ENCODE measurements at places on chromosomes 1 and 21. TPM values are rescaled to one million over a fixed set of nuclear protein-coding genes. Genes with fewer than 3 reads are reported as not detected.

FTCD gene
- total RNA-seq: not detected

RGS13 gene
- total RNA-seq: not detected

CYP4X1 gene
- total RNA-seq: 0.34 TPM

PSRC1 gene
- total RNA-seq: 5.5 TPM

WNT9A gene
- 10.1 TPM for total RNA-seq

NTNG1 gene
- total RNA-seq: 5.2 TPM

SPRR2B gene
- total RNA-seq: not detected

SLAMF6 gene
- total RNA-seq: not detected

RSPO1 gene
- 0.08 TPM for total RNA-seq

LCE1B gene
- not detected for total RNA-seq

SYT14 gene
- 32.6 TPM for total RNA-seq

GABRD gene
- total RNA-seq: not detected

FAAP20 gene
- total RNA-seq: 50.6 TPM

WNT4 gene
- 0.58 TPM for total RNA-seq

SPRR2A gene
- total RNA-seq: 1.0 TPM

NID1 gene
- 26.0 TPM for total RNA-seq

CD1B gene
- not detected for total RNA-seq

S100A14 gene
- total RNA-seq: 4.2 TPM

XCL2 gene
- not detected for total RNA-seq

EFNA4 gene
- 19.9 TPM for total RNA-seq

ITLN2 gene
- total RNA-seq: not detected

KRTAP13-2 gene
- not detected for total RNA-seq

AMPD1 gene
- 0.07 TPM for total RNA-seq

LRRC3 gene
- total RNA-seq: 3.4 TPM

CFAP107 gene
- total RNA-seq: not detected

IL22RA1 gene
- 0.21 TPM for total RNA-seq

HSD3B2 gene
- not detected for total RNA-seq

TMEM240 gene
- total RNA-seq: 2.8 TPM

HCRTR1 gene
- total RNA-seq: not detected

PLA2G2C gene
- total RNA-seq: not detected

SLFNL1 gene
- total RNA-seq: 0.41 TPM

NR5A2 gene
- not detected for total RNA-seq

STIL gene
- total RNA-seq: 4.9 TPM

PRDM16 gene
- 5.6 TPM for total RNA-seq

NPHS2 gene
- total RNA-seq: 2.5 TPM

TMPRSS15 gene
- not detected for total RNA-seq

CLDN8 gene
- total RNA-seq: not detected

KCNQ4 gene
- total RNA-seq: 3.4 TPM

PRKAB2 gene
- total RNA-seq: 17.1 TPM

SOD1 gene
- total RNA-seq: 112 TPM

OR2L5 gene
- not detected for total RNA-seq

UBE2U gene
- not detected for total RNA-seq

BEND5 gene
- total RNA-seq: 4.2 TPM

TSTD1 gene
- total RNA-seq: 116 TPM

FCRLA gene
- 0.88 TPM for total RNA-seq

SELENBP1 gene
- 2.3 TPM for total RNA-seq

KLHDC8A gene
- 16.5 TPM for total RNA-seq

VHLL gene
- total RNA-seq: not detected

FCRL3 gene
- not detected for total RNA-seq

GUCA2B gene
- total RNA-seq: not detected

FCRL5 gene
- not detected for total RNA-seq

FMO2 gene
- total RNA-seq: not detected

TMPRSS3 gene
- total RNA-seq: 4.1 TPM

ATAD3C gene
- 0.38 TPM for total RNA-seq

LRRC39 gene
- total RNA-seq: 0.08 TPM

IBA57 gene
- 12.7 TPM for total RNA-seq

NGF gene
- total RNA-seq: 3.4 TPM

RIPK4 gene
- total RNA-seq: 20.5 TPM

GPX7 gene
- total RNA-seq: 33.1 TPM

CASQ1 gene
- total RNA-seq: not detected
